SHP77 (cell line): ENCODE measurements at places on chromosomes 4 and X.

DNA sequence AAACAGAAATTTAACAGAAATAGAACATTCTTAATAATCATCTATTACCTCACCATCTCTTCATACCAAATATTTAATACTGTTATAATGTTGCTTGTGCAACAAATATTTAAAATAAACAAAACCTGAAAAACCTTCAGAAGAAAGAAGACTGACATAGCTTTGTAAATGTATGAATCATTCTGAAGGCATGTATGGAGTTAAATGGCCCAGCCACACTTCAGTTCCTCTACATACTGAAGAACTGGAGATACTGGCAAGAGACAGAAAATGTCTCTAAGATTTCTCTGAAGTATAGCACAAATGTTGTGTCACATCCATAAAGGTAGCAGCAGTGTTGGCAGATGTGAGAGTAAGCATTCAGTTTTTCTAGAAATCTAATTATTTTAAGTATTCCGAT is 275.3 kb upstream of the FGF13 start:
- DNase-seq = no peak

- no peak for DNase-seq
Measured at GRCh38 chr4:53818104-53818503, 226.8 kb upstream of the LNX1 start.

- DNase-seq = no peak
Measured at GRCh38 chr4:54930226-54930625, 195.2 kb downstream of the KDR start.

DNA sequence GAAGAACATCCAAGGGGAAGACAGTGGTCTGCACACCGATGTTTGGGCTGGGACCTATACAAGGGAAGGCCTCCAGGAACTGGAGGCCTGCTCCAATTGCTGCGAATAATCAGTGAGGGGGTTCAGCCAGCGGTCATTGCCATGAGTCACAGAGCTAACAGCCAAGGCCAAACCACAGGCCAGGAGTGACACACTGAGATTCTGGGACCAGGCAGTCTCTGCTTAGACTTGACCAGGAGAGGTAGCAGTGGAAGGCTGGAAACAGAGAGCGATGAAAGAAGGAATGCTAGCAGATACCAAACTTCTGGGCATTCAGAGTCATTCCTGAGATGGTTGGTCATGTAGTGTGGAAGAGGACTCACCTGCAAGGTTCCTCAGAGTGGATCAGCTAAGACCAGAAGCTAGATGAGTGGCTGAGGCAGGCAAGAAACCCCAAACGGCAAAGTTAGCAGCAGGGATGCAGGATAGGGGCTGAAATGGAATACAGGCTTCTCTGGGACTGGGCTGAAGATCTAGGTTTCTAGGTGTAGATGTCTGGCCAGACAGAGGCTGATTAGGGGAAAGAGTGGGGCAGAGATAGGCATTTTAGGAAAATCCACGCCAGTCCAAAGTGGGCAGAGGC is 54.7 kb downstream of the CNGA2 start:
- DNase-seq = no peak

DNA sequence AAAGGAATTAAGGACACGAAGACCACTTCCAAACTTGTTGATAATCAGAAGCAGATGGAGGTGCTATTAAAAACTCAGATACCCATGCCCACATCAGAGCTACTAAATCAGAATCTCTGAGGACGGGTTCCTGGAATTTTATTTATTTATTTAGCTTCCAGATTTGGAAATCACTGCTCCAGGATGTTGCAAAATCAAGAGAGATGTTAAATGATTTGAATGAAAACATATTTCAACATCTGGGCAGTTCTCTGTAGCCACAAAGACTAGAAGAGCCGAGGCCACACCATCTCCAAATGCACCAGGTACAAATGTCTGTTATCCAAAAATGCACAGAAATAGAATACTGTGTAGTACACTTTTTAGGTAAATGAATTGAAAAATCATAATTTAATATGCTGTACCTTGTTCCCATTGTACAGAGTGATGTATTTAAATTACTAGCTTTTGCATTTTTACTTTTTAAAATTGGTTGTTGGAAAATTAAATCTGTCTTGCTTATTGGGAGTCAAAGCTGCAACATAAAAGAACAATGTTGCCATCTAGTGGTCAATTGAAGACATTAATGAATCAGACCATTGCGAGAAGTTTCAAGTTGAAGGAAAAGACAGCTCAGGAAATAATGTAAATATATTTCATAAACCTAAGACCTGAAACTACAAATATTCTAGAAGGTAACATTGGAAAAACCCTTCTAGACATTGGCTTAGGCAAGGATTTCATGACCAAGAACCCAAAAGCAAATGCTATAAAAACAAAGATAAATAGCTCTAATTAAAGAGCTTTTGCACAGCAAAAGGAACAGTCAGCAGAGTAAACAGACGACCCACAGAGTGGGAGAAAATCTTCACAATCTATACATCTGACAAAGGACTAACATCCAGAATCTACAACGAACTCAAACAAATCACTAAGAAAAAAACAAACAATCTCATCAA is 151.3 kb upstream of the TTC29 start:
- DNase-seq = no peak

- peak; percentile 51 for DNase-seq
Measured at GRCh38 chr4:51842167-51842553, 793 bp upstream of the DCUN1D4 start.
